Keratinocyte (primary cell): ENCODE measurements at places on chromosomes 5 and 9.

DNA sequence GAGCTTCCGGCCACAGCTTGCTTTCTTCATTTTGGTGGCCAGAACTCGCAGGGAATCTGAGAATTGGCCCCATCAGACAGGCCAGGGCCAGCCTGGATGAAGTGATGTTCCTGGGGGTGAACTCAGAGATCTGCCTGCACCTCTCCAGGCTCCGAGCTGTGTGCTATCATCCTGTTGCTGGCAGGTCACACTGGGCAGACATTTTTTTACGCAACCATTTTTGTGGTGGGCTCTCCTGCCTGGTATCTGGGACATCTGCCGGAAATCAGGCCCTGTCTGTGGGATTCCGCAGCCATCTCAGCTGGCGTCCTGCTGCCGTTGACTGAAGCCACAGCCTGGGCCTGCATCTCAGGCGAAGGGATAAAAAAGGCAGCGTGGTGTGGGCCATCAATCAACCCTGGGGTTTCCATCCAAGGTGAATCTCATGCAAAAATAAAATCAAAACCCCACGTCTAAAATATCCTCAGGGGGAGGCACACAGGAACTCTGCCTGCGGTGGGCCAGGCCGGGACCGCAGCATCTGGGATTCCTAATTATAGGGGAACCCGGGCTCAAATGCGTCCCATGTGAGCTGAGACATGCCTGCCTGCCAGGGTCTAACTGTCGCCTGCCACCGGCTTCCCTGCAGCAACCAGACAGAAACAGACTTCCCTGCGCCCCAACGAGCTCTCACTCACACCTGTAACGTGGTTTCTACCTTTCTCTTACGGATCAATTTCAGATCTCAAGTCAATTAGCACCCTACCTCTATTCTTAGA lies 174.3 kb downstream of the SYK start:
- DNase-seq: no peak

DNA sequence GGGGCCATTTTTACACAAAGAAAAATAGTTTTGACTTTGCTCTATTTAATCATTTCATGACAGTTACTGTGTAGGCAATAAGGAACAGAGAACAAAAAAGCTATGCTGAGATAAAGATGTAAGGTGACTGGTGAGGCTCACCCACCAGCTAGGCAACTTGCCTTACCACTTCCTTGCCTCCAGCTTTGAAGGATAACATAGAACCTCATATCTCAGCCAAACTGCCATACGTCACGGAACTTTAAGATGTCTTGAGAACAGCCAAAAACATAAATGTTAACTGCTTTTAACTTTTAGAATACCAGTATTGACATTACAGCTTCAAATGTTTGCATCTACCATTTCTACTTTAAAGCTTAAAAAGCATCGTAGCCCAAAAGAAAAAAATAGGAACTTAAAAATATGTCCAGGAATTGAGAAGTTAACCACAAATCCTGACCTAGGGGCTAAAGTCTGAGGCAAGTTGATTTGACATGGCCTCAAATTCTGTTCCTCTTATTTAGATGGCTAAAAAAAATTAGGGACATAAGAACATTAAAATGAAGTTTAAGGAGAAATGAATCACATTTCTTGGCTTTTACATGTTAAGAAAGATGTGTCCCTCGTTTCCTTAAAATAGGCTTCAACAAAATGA lies 7.7 kb upstream of the GCNT4 start:
- DNase-seq: no peak

GRCh38 chr9:91415290-91415689 lies 8.3 kb downstream of the NFIL3 start:
- DNase-seq: no peak

DNA sequence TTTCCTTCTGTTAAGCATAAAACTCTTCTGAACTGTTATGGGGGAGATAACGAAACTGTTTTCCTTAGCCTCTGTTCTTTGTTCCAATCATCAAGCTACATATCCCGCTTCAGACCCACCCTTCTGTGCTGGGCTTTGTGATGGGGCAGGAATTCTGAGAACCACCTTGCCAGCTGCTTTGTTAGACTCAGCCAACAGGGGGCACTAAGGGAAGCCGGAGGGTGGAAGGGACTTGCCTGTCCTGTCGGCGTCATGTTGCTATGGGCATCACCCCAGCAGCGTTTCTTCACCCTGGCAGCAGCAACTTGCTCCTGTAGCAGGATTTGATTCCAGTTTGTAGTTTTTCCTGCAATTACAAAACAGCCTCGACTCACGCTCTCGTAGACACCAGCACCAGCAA lies 169.1 kb downstream of the CAAP1 start:
- DNase-seq: no peak

DNA sequence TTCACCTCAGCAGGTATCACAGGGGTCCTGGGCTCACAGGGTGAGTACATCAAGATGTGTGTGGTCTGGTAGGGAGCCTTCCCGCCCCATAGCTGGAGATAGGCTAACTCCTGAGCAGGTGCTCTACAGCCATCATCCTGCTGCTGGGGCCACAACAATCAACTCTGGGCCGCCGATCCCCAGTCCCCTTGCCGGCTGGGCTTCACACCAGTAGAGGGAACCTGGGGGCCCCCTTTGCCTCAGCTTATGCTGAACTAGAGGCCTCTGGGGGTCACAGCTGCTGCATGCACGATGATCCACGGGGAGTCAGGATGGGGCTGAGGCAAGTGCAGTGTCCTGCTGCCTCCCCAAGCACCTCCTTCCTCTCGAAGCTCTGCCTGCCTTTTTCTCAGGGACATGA lies 46.5 kb downstream of the IRF1 start:
- no peak for DNase-seq

- DNase-seq: no peak
Measured at GRCh38 chr5:74209571-74209970, 431.0 kb downstream of the ENC1 start.

- DNase-seq: no peak
Measured at GRCh38 chr5:75052192-75053053, at the start of gene GCNT4. Gene GCNT4 (minus strand): TSS chr5:75052558. CDS start chr5:75030037, 22,521 bp downstream.

DNA sequence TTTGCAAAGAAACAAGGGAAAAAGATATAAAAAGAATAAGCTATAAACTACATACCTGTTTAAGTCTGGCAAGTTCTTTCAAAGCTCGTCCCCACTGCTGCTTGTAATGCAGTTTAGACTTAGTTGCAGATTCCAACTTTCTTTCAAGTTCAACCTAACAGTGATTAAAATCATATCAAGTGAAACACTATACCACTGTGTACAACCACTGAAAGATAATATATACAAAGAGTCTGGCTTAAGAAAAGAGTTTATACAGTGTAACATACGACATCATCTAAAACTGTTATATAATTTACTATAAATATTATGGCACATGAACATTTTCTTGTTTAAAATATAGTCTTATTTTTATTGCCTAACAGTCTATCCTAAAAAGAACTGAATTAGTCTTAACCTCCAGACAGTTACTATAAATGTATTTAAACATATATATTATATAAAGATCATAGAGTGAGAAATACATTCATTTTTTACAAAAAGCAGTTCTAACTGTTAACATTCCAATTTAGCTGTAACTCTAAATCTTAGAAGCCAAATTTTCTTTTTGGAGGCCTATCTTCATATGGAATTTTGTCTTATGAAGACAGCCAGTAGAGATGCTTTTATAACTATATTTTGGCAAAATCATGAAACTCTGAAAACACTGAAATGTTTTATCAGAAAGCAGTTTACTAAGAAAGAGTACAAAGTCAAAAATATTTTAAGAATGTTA lies 58.6 kb downstream of the CEP120 start:
- DNase-seq: no peak

- no peak for DNase-seq
Measured at GRCh38 chr9:15724016-15724415, 171.2 kb downstream of the CCDC171 start.

DNA sequence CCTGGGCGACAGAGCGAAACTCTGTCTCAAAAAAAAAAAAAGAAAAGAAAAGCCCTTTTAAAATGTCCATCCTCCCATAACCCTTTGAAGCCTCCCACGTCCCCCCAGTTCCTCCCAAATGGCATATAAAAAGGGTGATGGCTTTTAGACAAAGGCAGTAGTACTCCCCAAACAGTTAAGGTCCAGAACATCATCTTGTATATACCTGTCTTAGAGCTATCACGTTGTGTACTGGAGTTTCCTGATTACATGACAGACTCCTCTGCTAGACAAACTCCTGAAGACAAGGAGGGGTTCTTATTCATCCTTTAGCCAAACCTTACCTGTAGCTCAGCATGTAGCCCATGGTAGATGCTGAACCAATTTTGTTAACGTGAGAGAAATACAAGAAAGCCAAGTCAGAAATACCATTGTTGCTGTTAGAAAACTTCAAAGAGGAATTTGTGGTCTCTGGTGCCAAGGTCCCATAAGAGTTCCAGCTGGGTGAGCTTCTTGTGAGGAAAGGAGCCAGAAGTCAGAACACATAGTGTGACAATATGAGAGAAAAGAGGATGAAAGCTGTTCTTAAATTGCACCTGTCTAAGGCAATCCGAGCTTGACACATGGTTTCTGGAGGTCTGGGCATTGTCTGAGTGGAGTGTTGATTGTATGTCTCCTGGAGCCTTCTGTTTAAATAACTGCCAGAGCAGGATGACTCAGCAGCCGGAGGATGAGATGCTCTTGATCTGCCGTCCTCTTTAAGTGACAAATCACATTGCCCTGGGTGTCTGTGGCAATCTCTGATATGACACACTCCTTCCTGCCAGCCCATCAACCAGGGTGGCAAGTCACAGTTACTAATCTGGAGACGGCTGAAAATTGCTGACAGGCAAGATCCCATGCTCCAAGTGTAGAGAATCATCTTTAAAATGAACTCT lies 69.1 kb downstream of the ARRDC3 start:
- DNase-seq: peak; percentile 83

DNA sequence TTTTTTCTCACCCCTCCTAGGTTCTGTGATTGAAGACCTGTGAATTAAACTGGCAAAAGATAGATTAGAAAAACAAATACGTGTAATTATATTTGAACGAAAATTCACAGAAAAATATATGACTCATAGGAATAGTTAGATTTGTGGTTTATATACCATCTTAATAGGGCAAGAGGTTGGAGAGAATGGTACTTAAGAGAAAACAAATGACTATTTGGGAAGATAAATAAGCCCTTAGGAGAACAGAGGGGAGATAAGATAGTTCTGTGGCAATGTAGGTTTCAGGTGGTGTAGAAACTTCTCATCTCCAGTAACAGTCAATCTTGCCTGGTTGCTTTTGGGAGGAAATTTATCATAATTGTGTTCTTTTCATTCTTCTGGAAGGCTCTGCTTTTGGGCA lies 122.0 kb downstream of the PRDM9 start:
- DNase-seq: no peak

- no peak for DNase-seq
Measured at GRCh38 chr9:31412081-31412480, 972.4 kb upstream of the ACO1 start.

- DNase-seq: no peak
Measured at GRCh38 chr5:86070719-86071118, 547.0 kb upstream of the COX7C start.

DNA sequence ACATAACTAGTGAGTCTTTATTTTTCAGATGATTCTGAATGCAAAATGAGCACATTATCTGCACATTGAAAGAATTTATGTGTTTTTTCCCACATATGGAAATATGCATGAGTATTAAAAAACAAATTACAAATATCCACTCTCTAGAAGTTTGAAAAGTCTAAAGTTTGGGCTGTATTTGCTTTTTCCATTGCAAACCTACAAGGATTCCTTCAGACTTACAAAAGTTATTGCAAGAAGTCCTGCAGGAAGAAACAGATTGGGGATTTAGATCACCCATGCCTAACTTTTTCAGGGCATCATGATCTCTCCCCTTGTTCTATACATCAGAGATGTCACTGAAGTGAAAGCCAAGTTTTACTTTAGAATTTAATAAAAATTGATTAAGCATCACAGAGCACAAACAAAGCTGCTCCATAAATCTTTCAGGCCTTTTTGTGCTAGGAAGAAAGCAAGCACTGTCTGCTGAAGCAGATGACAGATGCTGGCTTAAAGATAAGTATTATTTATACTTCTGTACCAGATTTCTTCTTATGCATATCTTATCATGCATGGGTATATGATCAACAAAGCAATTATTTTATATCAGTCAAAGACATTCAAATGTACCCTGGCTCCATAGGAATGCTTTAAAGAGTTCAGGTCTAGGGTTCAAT lies 71.7 kb downstream of the NFIB start:
- no peak for DNase-seq

- DNase-seq: no peak
Measured at GRCh38 chr9:91560301-91560700, 136.7 kb upstream of the NFIL3 start.

DNA sequence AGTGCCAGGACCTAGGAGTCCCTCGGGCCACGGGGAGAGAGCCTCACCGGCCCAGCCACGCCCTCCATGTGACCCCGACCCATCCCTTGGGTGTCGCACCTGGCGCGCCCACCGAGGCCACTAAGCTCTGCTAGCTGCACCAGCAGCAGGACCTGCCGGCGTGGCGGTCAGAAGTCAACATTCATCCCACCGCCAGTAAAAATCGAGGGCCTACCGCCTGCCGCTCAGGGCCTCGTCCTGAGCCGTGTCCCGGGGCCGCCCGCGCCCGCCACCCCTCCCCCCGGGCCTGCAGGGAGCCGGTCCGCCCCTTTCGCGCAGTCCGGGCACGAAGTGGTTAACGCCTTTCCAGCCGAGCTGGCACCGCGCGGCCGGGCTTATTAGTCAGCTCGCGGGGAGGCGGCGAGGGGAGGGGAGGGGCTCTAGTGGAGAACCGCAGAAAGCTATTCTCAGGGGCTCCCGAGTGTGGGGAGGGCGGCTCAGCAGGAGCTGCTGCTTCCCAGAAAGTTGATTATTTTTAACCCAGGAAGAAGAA lies 124.4 kb downstream of the C9orf50 start:
- DNase-seq: no peak

DNA sequence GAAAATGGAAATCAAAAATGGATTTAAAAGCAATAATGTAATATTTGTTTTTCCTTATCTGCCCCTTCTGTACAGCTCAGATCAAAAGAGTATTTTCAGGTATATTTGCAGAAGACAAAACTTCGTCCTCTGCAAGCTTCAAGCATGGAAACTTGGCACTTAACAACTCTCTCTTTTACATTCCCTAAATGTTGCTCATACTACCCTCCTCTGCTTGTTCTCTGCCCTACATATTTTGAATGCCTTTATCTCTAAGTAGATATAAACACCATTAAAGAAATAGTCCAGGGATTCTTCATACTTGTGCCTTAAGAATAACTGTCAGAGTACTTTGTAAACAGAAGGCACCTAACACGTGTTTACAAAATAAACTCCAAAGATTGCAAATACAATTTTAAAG lies 19.2 kb upstream of the SMC2 start:
- DNase-seq: no peak

GRCh38 chr5:98471458-98471857 lies 302.0 kb upstream of the RGMB start:
- no peak for DNase-seq

DNA sequence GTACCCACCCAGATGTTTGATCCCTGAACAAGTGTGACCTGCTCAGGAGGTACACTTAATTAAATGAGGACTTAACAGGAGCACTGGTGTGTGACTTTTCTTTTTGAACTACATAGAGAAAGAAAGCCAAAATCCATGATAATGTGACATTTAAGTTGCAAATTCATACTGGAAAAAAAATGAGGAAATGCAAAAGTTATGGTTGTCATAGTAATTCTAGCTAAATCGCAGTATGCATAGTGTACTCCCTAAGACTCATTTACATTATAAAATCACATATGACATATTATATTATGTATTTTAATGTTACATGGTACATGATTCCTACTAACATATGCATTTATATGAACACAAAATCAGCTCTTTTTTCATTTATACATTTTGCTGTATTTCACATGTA lies 92.0 kb upstream of the PCSK5 start:
- DNase-seq: no peak

GRCh38 chr5:128412145-128412930 lies 125.7 kb downstream of the FBN2 start:
- DNase-seq: no peak

GRCh38 chr9:34125681-34126206 lies 754 bp downstream of the DCAF12 start:
- no peak for DNase-seq
